ENCODE measurements at places on chromosomes 5 and 9.
A peak's percentile ranks its signal among the peaks of the same experiment; 100 is the strongest.

GRCh38 chr5:43420241-43420640, 8.1 kb upstream of the CCL28 start:
- DNase-seq: no peak

- DNase-seq: no peak
These were observed 66.5 kb upstream of the PJA2 start for GRCh38 chr5:109476292-109476691.

- DNase-seq: no peak
These were observed 205.9 kb upstream of the NREP start for GRCh38 chr5:111962906-111963305.

DNA sequence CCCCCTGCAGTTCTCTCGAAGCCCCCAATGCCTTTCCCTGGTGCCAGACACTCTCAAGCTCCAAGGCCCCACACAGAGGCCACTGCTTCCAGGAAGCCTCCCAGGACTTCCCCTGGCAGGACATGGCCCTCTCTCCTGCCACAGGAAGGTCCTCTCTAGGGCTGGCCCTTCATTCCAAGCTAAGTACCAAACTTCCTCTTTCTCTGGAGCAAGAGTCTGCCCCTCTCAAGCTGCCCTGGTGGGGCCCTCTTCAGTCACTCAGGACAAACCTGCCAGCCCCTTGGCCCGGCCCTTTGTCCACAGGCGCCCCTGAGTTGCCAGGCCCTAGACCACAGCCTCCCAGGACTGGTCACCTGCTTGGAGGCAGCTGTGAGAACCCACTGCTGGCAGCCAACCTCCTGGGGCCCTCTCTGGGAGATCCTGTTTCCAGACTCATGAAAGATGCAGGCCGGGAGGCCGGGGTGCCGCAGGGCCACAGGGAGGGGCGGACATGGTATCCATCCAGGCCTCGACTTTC, 6.6 kb downstream of the NINJ1 start:
- DNase-seq: no peak

DNA sequence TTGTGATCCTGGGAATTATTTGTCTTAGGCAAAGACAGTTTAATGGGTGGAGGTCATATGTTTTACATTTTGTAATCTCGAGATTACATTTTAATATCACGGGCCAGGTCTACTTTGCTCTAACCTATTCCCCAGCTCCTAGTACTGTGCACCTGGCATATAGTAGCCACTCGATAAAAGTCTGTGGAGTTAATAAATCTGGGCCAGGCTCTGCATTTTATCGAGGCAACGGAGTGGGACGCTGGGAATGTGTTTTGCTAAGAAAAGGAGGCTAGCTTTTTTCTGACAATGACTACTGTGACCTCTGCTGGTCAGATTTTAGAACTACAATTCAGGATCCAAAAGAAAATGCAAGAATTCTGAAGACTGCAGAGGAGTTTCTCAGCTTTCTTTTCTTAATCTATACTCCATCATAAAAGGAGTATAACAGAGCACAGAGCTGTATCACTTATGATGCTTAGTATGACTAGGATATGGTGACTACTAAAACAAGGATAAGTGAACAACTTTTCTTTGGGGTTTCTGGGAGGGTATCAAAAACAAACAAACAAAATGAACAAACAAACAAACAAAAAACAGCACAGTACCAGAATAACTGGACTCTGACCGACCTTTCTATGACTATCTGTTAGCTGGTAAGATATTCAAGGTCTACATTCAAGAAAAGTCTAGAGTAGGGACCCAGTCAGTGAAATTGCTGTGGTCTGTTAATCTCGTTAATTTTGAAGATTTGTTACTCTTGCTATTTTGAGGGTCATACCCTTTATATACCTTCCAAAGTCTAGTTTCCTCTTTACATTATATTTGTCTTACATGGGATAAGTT, 46.1 kb upstream of the CER1 start:
- peak; percentile 67 for DNase-seq

DNA sequence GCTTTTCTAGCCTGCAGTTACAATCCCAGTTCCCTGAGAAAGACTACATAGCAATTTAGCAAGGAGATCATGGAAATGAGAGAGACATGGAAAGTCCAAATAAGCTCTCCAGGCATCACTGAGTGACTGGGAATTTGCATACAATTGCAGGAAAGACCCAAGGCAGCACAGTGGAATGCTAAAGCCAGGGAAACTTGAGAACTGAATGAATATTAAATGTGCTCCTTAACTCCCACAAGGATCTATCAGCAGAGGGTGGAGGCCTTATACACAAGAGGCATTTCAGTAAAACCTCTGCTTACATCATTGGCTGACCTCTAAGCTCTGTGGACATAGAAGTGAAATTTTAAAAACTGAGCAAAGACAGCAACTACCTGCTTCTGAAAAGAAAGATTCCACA, 355.6 kb upstream of the DAB2 start:
- DNase-seq: peak; percentile 68

GRCh38 chr5:54927097-54927746, 58.2 kb downstream of the ESM1 start:
- DNase-seq: no peak

- no peak for DNase-seq
These were observed 258.0 kb downstream of the YTHDC2 start for GRCh38 chr5:113771483-113771882.

DNA sequence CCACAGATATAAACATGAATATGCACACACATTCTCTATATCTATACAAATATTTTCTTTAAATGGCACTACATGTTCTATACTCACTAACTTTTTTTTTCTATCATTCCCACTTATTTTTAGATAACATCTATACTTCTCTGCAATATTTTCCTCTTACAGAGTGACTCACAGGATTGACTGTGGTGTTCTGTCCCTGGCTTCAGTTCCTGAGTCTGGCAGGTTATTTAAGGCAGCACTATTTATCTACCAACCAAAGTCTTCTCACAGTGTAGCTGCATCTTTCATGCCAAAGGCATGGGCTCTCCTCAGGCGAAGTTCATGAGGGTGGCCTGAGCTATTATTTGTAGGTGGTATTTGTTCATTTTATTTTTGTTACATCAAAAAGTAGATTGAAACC, 409.0 kb downstream of the PRR16 start:
- peak; percentile 4 for DNase-seq

Measured in fibroblast of skin of scalp (primary cell).